ENCODE measurements at places on chromosomes 3 and 15.

DNA sequence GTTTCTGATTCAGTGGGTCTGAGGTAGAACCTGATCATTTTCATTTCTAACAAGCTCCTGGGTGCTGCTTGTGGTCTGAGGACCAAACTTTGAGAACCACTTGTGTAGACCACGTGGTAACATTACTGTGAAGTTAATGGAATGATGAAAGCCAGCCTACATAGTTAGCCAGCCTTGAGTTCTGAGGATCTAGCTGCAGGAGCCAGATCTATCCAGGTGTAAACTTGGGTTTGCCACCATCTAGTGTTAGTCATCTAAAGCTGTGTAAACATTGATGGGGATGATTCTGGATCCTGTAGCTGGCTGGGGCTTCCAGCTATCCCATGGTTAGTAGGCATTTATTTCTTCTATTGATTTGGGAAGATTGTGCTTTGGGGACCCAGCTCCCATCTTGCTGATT, 170.0 kb downstream of the TMEM108 start:
- no peak for DNase-seq

DNA sequence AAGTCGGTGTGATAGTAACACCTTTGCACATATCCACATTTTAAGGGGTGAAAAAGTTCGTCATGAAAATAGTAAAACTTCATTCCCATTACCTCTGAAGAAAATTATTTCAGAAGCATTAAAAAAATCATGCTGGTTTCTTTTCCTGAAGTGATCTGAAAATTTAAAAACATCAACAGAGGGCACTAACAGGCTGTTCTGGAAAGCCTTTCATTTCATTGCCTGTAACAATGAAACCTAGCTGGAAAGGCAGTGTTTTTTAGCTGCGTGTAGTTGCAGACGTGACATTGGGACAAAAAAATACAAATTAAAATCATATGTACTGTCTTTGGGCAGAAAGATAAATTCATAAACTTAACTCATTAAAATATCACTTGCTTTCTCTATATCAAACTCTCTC, 993.8 kb downstream of the GBE1 start:
- DNase-seq = no peak

- no peak for DNase-seq
Observed at GRCh38 chr3:80285388-80285787, 517.6 kb upstream of the ROBO1 start.

DNA sequence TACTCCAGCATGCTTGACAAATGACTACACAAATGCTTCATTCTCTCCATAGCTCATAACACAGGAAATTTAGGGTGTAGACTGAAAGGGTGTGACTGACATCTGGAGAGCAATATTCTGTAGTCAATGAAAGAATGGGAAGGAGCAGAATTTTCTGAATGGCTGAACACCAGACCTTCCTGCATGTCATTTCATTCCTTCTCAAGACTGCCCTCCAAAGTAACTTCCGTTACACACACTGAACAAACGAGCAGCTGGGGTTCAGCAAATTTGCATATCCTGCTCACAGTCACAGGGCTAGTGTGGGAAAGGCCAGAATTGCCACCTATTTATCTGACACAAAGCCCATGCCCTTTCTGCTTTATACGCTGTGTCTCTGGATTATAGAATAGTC, 325.0 kb upstream of the CFAP20DC start:
- DNase-seq = no peak

DNA sequence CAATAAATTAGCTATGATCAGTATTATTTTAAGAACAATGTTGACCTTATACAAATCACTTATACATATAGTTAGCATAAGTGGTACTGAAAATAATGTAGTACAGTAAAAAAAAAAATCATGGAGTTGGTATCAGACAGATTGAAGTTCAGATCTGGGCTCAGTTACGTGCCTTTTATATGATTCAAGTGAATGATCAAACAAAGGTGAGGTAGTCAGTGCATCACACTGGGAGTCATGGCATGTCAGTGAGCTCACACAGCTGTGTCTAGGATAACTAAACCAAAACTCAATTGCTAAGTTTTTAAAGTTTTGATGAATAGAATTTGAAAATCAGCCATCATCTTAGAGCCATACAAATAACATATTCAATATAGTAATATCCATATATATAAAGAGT, 11.2 kb upstream of the CCR8 start:
- DNase-seq = no peak
